ENCODE measurements at places on chromosomes 12 and 14. TPM values are rescaled to one million over a fixed set of nuclear protein-coding genes. Genes with fewer than 3 reads are reported as not detected.

Gene LAG3
- polyA plus RNA-seq: 2.9 TPM

Gene CCDC177
- polyA plus RNA-seq: not detected

Gene TAS2R14
- 5.6 TPM for polyA plus RNA-seq

GRCh38 chr12:58452546-58452945 lies 467.8 kb downstream of the LRIG3 start:
- no peak for DNase-seq

DNA sequence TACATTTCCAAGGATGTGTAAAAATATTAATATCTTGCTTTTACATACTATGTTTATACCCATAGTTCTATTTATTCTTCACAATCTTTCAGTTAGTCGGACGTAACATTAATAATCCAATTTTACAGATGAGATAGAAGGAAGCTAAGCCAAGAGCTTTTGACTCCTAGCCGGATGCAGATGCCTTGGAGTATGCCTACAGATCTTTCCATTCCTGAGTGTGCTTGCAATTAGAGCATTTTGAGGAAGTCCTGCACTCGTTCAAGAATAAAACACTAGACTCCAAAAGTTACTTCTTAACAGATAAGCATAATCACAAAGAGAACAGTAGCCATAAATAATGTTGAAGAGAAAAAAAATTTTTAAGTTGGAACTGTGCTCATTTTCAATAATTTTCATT lies 337.6 kb upstream of the CLEC14A start:
- no peak for DNase-seq

- DNase-seq: no peak
Observed at GRCh38 chr12:28209782-28210181, 19.5 kb downstream of the CCDC91 start.

All from right lung (tissue), 10 donors.